ENCODE measurements at places on chromosomes 5 and 9. TPM values are rescaled to one million over a fixed set of nuclear protein-coding genes. Genes with fewer than 3 reads are reported as not detected.

KIF4B gene
- not detected for total RNA-seq

BASP1 gene
- total RNA-seq, result 273 TPM

KCNIP1 gene
- 0.45 TPM for total RNA-seq

TEX48 gene
- not detected for total RNA-seq

ITGA2 gene
- total RNA-seq, result 35.9 TPM

C5orf15 gene
- total RNA-seq, result 88.8 TPM

- peaks cover 4% of the 10 kb centered on the region for H3K4me1 ChIP-seq
- peaks cover 5% of the 10 kb centered on the region for H3K36me3 ChIP-seq
Observed at GRCh38 chr9:2127486-2127885, 112.3 kb downstream of the SMARCA2 start.

DNA sequence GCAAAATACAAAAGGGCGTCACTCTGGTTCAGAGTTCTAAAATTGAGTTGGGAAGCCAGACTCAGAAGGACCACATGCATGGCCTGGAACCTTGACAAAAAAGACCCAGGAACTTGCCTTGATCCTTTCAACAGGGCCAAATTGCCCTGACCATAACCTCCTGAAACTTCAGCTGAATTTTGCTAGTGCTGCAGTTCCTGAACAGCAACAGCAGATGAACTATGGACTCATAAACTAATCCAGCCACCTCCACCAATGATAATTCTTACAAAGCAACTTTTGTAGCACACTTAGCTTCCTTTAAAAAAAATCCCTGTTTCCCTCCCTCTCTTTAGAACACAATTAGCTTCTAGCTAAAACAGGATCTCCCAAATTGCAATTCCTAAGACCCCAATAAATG lies 155.9 kb downstream of the MAT2B start:
- no peak overlapping the region for H3K4me3 ChIP-seq
- no peaks in the 10 kb centered on the region for H3K4me1 ChIP-seq
- H3K27ac ChIP-seq, result no peak overlapping the region
- no peak for DNase-seq
- H3K36me3 ChIP-seq, result no peaks in the 10 kb centered on the region
- H3K27me3 ChIP-seq, result no peaks in the 10 kb centered on the region

All from astrocyte (in vitro differentiated cells and primary cell).